ENCODE measurements at places on chromosomes 6 and 20.

DNA sequence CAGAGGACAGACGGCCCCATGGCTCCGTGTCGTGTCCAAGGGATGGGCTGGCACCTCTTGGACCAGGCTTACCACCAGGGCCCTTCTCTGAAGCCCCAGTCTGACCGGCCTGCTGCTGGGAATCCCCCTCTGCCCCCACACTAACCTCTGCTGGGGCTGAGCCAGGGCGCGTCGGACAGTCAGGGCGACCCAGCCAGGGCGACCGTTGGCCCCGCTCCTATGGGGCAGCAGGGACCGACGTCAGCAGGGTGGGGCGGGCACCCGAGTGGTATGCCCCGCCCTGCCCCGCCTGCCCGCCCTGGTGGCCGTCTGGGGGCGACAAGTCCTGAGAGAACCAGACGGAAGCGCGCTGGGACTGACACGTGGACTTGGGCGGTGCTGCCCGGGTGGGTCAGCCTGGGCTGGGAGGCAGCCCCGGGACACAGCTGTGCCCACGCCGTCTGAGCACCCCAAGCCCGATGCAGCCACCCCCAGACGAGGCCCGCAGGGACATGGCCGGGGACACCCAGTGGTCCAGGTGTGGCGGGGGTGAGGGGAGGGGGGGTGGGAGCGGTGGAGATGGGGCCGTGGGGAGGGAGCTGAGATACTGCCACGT lies at the start of gene SLC17A9:
SLC17A9 (plus strand) TSS at position 337 of the 595 bp plus-strand sequence; CDS start at position 459, 122 bp downstream.
- no peak for DNase-seq

DNA sequence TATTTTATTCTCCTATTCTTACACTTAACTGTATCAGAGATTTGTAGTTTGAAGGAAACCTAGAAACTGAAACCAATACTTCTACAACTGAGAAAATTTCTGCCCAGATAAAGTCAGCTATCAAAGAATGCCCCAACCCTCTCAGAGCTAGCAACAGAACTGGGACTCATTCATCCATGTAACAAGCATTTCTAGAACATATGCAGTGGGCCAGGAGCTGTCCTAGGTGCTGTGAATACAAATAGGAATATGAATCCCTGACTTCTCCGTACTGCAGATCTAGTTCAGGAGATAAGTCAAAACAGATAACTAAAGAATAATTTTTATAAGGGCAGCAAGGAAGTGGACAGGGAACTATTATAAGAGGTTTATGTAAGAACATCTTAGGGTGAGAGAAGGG lies 654.1 kb upstream of the NOX3 start:
- no peak for DNase-seq

- no peak for DNase-seq
Measured at GRCh38 chr20:34382174-34382573, 19.1 kb downstream of the ITCH start.

DNA sequence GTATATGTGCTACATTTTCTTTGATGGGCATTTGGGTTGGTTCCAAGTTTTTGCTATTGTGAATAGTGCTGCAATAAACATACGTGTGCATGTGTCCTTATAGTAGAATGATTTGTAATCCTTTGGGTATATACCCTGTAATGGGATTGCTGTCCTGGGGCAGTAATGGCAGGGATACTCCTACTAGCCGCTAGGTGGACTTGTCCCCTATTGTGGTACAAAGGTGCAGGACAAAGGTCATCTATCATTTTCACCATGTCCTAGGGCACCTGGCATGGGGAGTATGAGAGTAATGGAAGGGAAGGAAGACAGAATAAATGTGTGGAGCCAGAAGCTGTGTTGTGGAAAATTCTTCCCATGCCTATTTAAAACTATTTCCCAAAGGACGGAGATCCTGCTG lies 174.6 kb downstream of the CLIC5 start:
- no peak for DNase-seq

DNA sequence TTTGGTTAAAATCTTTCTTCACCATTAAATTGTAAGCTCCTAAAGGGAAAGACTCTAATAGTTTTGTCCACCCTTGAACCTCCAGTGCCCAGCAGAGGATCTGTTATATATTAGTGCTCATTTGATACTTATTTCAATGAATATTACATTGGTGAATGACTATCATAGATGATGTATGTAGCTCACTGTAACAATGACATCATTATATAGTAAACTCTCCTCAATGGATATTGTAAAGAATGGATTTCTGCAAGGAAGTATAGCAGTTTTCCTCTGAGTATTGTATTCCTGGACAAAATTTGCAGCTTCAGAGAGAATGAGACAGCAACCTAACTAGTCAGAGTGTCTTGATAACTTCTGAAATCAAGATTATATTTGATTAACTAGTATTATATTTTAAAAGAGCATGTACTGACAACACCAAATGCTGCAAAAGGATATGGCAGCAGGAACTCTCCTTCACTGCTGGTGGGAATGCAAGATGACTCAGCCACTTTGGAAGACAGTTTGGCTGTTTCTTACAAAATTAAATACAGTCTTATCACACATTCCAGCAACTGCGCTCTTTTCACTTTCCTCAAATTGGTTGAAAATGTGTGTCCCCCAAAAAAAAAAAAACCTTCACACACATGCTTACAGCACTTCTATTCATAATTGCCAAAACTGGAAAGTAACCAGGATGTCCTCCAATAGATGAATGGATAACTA lies 189.8 kb upstream of the OPRM1 start:
- no peak for DNase-seq

Measured in Jurkat, Clone E6-1 (cell line).